ENCODE measurements at places on chromosomes 5 and 9.

DNA sequence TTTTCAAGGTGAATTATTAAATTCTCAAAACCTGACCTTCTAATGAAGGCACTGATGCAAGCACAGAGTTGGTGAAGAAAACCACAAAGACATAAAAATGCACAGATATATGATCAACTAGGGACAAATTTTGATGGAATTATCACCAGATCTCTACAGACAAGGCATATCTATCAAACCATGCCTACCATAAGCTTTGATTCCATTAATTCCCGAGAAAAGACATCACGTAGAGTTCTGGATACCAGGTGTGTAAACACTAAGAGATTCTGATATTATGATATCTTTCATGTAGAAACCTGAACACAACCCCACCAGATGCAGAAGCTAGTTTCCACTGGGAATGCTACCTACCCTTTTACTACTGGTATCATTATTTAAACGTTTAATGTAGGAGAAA lies 140.6 kb downstream of the SLF1 start:
- DNase-seq = no peak

DNA sequence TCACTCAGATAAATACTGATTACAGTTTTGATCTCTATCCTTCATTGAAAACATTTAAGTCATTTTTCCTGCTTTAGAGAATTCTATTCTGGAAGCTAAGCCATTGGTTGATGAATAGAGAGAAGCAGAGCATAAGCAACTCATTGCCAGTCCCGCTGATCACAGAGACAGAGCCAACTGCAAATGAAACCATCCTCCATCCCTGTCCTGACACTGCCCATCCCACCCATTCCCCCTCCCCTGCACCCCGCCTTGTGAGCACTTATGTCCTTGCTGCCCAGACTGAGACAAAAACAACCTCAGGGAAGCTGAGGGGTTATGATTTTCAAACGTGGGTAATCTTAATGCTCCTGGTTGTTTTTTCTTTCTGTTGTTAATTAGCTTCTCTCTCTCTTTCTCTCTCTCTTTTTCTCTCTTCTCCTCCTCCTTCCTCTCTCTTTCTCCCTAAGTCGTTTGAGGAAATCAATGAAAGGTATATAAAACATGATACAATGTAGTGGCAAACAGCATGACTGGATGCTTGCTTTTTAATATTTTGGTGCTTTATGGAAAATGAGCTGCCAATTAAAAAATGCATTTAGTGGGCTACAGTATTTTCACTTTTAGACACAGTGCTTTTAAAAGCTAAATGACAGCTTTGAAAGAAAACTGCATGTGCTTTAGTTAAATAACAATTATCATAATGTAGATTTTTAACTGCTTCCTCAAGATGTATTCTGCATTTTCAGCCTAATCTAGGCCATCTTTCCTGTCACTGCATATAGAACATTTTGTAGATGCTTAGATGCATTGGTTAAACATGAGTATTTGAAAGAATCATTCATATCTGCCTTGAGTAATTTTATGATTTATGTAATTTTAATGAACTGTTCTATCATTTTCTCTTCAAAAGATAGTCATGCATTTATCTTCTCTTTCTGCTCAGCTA lies 57.3 kb downstream of the CMYA5 start:
- DNase-seq = no peak

GRCh38 chr5:149262315-149262714 lies 9.3 kb upstream of the AFAP1L1 start:
- no peak for DNase-seq

DNA sequence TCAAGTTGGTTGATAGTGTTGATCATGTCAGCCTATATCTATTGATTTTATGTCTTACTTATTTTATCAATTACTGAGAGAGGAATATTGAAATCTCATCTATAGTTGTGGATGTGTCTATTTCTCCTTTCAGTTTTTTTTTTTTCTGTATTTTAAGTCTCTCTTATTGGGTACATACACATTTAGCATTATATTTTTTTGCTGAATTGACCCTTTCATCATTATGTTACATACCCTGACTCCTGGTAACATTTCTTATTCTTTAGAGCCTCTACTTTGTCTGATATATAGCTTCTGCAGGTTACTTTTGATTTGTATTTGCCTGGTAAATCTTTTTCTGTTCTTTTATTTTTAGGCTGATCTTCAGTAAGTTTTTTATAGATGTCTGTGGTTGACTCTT lies 179.5 kb downstream of the GDNF start:
- no peak for DNase-seq

- no peak for DNase-seq
These were observed at the start of gene IFNB1 for GRCh38 chr9:21077781-21078180. Gene IFNB1 (minus strand): TSS chr9:21077942. CDS start chr9:21077869, 73 bp downstream.

GRCh38 chr9:880725-881124 lies 39.2 kb downstream of the DMRT1 start:
- no peak for DNase-seq

DNA sequence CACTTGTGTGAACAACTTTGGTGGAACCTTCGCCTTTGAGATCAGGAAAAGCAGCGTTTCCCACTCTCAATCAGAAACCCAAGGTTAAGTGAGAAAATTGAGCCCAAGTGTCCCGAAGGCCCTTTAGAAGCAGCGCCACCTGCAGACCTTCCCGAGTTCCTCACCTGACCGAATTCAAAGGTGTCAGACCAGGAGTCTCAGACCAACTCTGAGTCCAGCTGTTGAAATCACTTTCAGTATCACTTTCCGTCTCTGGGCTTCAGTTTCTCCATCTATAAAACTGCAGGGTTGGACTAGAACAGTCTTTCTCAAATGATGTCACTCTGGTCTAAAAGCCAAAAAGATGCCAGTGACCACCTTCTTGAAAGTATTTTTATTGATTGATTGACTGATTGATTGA lies 31.7 kb upstream of the GRHPR start:
- DNase-seq = peak; percentile 30

DNA sequence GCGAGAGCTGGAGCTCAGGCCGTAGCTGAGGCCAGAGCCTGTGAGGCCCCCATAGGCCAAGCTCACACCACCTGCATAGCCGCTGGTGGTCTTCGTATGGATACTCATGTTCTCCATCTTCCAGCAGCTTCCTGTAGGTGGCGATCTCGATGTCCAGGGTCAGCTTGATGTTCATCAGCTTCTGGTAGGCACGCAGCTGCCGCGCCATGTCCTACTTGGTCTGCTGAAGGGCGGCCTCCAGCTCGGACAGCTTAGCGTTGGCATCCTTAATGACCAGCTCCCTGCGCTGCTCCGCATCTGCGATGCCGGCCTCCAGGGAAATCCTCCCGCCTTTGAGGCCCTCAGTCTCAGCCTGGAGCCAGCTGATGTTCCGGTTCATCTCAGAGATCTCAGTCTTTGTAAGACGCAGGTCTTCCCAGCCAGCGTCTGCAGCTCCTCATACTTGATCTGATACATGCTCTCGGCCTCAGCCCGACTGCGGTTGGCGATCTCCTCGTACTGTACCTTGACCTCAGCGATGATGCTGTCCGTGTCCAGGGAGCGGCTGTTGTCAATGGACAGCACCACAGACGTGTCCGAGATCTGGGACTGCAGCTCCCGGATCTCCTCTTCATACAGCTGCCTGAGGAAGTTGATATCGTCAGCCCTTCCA lies 172.1 kb downstream of the PPP2R2B start:
- DNase-seq = no peak

- DNase-seq = peak; percentile 56
These were observed 2.5 kb downstream of the FIBCD1 start for GRCh38 chr9:130936285-130937117.

- DNase-seq = no peak
These were observed 50.2 kb upstream of the DAB2IP start for GRCh38 chr9:121601194-121601593.

DNA sequence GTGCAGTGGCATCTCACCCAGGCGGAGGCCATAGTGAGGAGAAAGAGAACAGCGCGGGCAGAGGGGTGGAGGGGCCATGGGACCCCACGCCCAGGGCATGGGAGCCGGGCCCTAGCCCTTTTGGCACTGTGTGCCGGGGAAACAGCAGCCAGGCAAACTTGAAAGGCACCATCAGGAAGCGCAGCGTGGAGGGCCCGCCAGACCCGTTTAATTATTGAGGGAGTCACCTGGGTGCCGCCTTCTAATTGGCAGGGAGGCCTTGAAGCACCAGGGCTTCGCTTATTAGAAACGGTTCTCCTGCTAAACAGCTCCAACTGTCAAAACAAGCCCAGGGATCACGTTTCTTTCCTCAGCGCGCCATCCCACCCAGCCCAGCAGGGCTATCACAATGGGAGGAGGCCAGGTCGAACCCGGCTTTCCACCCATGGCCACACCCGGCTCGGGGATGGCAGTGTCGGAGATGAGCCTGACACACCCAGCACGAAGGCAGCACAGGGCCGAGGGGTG lies 104.6 kb upstream of the SARDH start:
- DNase-seq = no peak

GRCh38 chr9:122164286-122164685 lies 4.6 kb downstream of the MORN5 start:
- DNase-seq = no peak

DNA sequence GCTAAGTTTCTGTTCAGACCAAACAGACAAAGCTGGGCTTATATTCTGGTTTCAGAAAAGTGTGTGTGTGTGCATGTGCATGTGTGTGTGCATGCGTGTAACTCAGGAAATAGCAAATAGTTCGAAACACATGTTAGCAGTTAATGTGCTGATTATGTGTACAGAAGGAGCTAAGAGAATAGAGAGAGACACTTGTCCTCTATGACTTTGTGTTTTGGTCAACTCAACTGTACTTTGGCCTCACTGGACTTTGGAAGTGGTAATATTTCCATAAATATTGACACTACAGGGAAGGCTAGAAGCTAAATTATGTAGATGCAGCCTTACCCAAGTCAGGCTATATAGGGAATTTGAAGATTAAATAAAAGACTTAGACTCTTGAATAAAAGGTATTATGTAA lies 155.5 kb downstream of the RAB3C start:
- DNase-seq = no peak

GRCh38 chr5:32505756-32506155 lies 61.2 kb upstream of the ZFR start:
- DNase-seq = no peak

DNA sequence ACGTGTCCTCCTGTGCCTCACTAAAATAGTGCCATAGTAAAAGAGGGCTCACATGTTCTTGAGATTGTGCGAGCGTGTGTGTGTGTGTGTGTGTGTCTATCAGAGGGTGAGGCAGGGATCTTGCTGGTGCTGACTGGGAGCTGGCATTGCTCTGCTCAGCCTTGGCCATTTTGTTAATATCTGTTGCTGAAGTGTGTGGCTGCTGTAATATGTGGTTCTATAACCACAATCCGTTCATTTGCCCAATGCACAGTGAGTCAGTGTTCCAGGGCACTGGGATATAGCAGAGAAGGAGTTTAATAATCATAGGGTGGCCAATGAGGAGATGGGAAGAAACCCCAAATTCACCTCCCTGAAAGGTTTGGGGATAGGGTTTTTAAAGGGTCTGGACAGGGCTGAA lies 61.3 kb downstream of the RASGRF2 start:
- no peak for DNase-seq

DNA sequence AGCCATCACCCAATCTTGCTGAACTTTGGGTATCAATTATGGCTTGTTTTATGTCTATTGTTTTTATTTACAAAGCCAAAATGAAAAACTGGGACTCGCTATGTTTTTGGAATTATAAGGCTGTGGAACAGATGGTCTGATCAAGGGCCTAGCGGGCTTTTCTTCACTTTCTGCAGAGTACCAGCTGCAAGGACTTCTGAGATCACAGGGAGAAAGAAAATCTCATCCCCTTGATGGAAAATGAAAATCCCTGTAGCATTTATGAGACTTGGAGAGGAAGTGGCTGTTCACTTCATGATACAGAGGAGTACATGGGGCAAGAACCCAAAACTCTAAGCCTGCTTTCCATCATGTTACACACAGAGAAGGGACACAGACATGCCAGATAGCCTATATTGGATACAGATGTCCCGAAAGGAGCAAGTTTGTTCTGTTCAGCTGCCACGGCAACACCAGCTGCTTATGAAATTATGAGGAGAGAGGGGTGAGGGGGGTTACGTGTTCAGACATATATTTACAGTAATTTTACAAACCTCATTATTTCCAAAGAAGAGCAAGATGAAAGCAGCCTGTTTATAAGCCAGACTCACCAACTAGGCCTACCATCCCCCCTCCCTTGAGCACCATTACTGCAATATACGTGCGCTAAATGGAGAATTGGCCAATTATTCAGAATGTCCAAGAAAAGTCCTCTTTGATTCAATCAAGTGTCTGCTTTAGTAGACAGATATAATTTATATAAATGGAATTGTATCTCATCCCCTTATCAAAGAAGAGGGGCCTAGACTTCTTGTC lies 220.0 kb downstream of the MARCHF11 start:
- DNase-seq = no peak

- peak; percentile 84 for DNase-seq
These were observed 52.9 kb downstream of the LRSAM1 start for GRCh38 chr9:127503947-127504886.

DNA sequence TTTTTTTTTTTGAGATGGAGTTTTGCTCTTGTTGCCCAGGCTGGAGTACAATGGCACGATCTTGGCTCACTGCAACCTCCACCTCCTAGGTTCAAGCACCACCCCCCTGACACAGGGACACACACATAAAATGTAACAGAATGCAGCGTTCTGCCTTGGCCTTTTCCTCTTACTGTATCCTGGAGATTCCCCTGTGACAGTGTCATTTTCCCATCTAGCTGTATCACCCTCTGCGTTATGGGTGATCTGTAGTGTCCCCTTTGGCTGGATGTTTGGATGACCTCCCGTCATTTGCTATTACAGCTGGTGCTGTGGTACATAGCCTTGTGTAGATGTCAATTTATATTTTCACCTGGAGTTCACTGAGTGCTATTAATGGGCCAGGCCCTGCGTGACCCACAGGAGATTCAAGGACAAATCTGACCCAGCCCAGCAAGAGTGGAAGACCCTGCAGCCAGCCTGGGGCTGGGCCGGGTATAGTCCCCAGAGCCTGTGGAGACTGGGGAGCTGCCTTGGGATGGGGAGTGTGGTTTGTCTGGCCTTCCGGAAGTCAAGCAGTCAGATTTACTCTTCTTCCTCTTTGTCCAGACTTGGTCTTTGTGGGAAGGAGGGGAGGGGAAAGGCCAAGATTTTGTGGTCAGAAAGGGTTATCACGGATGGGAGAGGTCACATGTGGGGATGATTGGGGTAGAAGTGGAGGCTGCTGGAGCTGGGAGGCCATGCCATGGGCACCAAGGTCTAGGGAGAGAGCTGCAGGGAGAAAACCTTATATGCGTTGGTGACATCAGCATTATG lies 43.6 kb downstream of the ERGIC1 start:
- no peak for DNase-seq

DNA sequence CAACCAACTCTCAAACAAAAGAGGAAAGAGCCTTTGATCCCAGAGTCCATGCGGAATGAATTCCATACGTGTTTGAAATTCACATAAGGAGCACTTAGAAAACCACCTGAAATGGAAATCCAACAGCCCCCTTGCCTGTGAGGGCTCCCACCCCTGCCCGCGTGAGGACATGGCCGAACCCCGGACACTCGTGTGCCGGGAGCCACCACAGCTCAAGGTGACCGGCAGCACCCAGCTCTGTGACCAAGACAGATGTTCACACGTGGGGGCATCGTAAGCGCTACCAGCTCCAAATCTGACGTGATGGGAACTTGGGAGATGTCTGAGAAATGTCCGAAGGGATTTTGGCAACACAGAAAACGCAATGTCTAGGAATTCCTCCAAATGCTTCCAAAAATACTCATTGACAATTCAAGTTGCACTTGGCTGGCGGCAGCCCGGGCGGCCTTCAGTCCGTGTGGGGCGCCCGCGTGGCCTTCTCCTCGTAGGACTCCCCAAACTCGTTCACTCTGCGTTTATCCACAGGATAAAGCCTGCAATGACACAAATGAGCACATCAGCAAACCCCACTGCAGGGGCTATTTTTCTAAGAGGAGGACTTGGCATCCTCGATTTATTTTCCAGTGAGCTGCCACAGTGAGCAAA lies 23.2 kb upstream of the TERT start:
- no peak for DNase-seq
